ENCODE measurements at places on chromosomes 6 and 20. TPM values are rescaled to one million over a fixed set of nuclear protein-coding genes. Genes with fewer than 3 reads are reported as not detected.

- DNase-seq, result peak; percentile 90
Observed at GRCh38 chr6:42352856-42353564, 98.7 kb downstream of the TRERF1 start.

DNA sequence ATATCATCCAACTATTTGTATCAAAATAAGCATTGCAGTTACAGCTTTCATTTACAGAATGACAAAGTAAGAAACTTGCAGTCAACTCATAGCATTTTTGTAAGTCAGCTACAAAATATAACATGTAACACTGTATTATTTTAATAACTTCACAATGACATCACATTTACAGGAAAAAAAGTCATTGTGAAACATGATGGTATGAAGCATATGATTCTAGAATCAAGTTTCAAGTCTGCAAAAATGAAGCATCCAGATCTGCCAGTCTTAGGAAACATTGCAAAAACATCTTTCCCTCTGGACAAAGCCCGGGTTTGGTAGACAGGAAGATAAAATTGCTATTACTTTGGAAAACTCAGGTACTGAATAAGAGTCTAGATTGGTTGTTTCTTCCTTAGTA is 263.9 kb upstream of the NT5E start:
- peak; percentile 22 for DNase-seq

DNA sequence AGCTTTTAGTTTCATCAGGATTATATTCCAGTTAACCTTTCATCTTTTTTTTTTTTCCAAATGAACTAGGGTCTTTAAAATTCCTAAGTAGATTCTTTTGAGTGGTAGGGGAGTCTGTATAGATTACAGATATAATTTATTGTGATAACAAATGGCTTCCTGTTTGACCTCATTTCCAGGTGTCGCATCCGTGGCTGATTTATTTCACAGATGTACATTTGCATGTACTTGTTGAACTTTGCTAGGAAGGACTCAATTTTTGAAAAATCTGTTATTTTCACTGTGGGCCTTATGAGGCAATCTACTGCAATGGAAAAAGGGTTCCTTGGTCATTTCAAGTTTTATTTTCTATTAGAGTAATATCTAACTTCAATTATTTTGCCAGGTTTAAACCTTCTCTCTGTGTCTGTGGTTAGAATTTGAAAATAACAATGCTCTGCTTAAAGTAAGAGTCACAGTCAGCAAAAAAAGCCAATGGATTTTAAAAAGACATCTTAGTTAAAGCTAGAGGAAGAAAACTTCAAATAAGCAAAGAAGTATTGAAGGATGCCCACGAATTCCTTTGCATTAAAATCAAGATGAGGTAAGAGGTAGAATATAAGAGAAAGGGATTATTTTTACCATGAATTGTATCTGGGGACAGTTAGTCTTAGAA is 57.9 kb downstream of the SAMD5 start:
- DNase-seq, result no peak

GMPR gene
- 7.0 TPM for polyA plus RNA-seq

- no peak for DNase-seq
Observed at GRCh38 chr6:48986845-48987244, 476.2 kb downstream of the MMUT start.

ARG1 gene
- not detected for polyA plus RNA-seq

All from IMR-90 (cell line).